ENCODE measurements at places on chromosomes 7 and 10.

DNA sequence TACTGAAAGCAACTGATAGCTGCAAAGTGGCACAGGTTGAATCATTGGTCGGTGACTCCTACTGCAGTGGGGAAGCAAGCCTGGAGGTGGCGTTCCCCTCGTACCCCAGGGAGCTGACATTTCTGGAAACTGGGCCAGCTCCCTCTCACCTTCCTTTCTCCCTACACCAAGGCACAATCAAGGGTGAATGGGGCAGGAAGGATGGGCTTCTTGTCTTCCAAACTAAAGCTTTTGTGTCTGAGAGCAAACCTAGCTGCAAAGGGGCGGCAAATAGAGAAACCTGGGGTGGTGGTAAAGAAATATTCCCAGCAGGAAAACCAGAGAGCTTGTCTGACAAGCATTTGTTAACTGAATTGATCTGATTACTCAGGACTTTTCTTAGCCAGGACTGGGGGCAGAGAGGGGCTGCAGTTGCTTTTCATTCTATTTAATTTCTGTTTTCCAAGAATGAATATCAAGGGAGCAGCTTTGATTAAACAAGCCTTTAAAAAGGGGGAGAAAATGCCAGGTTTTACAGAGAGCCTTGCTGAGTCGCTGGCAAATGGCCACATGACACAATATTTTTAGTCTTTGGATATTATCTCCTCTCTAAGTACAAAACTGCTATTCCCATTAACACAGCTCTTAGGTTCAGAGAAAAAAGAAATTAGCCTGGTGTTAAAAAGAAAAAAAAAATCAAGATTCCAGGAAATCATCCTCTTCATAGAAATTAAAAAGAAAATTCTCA lies 27.8 kb downstream of the CDHR3 start:
- DNase-seq, result no peak

DNA sequence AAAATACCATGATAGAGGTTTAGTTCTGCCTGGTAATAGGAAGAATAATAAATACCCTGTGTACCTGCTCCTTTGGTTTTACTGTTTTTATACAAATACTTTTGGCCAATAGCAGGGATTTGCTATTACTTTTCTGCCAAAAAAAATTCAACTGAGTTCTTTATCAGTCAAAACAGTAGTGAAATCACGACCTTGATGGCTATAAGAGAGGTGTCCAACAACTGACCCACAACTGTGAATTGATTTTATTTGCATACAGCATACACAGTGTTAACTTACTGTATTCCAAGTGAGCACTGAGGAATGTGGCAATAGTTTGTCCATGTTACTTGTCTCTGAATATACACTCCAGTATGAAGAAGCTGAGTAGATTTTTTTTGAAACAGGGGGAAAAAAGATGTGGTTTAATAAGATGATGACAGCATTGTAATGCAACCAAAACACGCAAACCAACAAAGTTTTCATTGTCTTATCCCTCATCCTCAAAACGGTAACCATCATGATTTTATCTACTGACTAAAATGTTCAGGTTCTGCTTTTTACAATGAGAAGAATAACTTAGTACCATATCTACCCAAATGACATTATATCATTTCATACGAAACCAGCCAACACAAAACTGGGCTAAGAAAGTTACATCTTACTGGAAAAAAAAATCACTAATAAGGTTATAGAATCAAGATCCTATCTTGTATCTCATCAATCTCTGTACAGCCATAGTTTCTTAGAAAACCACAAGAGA lies 63.3 kb downstream of the GSAP start:
- no peak for DNase-seq

- no peak for DNase-seq
Measured at GRCh38 chr10:92662848-92663247, 26.9 kb upstream of the HHEX start.

- no peak for DNase-seq
Measured at GRCh38 chr7:128172151-128172550, 68.9 kb upstream of the LEP start.

GRCh38 chr7:65449505-65449852 lies 75.8 kb downstream of the ZNF92 start:
- no peak for DNase-seq

- no peak for DNase-seq
Measured at GRCh38 chr7:121603886-121604285, 207.8 kb upstream of the FAM3C start.

- DNase-seq, result no peak
Measured at GRCh38 chr10:88883448-88883809, 3.4 kb downstream of the STAMBPL1 start.

DNA sequence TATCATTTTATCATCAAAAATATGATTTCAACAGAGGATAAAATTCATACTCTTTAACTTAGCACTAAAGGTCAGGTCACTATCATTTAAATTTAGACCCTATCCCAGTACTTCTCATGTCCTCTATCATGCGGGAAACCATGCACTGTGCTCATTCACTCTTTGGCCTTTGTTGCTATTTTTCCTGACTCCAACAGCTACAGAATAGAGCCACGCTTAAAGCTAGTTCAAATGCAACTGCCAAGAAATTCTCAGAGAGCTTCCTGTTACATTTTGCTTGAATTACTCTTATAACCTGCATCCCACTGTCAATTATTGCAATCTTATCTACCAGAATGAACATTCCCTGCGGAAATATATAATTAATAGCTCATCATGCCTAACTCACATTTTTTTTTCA lies 58.3 kb downstream of the SEMA3A start:
- no peak for DNase-seq

DNA sequence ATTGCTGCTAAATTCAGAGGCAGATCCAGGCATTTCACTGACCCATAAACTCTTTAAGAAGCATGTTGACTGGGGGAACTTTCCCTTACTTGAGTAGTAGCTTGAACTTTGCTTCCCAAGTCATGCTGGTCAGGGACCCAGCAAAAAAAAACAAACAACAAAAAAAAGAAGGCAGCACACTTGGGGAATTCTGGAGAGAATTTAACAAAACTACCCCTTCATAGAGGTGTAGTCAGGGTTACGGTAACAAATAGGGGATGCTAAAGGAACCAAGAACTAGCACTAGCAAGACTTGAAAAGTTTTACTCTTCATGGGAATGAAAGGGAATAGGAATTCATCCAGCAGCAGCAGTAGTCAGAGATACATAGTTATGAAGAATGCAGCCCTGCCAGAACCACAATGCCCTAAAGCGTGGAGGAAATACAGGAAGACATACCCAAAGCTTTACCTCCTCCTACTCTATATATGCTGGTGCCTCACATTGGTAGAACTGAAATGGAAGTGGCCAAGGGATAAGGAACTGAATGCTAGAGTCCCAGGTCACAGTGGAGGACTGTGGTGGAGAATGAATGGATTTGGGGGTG lies 67.3 kb downstream of the PHYHIPL start:
- no peak for DNase-seq

- no peak for DNase-seq
Measured at GRCh38 chr10:81136261-81136660, 598.6 kb downstream of the SH2D4B start.

DNA sequence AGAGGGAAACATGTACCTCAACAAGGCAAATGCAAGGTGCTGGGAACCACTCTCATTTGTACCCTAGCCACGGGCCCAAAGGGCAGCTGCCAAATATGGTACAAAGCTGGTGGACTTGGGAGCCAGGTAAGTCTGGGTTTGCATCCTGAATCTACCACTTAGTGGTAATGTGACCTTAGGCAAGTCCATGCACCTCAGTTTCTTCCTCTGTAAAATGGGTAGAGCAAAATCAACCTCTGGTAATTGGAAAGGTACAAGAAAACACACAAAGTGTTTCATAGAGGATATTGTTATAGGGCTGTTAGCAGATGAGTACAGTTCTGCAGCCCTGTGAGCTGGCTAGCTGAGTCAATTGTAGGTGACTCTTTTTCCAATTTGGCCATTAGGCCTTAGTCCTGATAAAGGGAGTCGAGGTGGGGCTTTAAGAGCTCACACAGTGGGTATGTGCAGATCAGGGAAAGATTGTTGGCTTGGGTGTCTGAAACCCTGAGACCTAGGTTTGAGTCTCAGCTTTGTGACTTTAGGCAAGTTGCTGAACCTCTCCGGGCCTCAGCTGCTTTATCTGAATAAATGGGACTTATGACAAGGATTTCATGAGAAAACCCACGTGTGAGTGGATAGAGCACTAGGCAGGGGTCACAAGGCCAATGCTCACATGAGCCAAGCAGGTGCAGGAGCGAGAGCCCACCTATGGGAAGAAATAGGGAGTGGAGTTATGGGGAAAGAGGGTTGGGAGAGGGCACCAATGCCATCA lies 121.3 kb upstream of the GDF10 start:
- no peak for DNase-seq

- DNase-seq, result no peak
Measured at GRCh38 chr10:97882142-97883091, 32.8 kb downstream of the GOLGA7B start.

GRCh38 chr7:90728568-90728967 lies 132.4 kb downstream of the CDK14 start:
- DNase-seq, result no peak

DNA sequence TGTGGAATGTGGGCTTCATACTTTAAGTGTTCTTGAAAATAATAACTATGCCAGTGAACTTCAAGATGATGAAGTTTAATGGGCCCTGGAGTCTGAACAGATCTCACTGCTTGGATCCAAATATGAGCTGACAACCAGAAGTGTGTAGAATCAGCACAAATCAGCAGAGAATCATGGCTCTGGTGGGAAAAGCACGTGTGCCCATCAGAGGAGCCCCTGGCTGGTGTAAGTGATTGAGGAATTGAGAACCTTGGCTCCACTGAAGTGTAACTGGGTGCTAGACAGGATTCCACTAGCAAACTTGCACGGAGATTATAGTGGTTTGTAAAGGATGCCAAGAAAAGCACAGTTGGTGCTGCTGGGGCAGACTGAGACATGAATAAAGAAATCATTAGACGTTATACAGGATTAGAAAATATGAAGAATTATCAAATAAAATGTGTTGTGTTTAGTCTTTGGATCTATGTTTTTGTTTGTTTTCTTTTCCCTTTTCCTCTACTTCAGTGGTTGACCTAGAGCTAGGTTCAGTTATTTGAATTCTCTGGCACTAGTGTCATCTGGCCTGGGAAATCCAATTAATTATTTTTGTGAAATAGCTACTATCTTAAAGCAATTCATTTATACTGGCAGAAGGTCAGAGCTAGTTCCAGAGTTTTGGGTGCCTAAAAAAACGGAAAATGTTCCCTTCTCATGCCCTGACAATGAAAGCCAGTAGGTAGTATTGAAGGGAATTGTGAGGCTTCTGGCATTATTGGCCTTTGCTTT lies 175.7 kb upstream of the MEOX2 start:
- DNase-seq, result no peak

DNA sequence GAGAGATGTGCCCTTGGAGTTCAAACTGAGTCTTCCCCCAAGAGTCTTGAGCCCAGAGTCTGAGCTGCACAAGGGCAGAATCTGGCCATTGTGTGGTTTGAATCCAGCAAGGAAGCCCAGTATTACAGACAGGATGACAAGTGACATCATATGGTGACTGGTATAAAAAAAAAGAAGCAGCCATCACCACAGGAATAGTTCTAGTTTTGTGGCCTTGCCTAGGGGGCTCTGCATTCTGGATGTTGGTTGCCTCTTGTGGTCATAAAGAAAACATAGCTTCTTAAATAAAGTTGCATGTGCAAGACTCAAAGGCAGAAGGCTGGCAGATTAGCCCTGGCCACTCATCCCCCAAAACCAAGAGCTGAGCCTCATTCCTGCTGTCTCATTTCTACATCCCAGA lies 16.8 kb upstream of the LRRC72 start:
- no peak for DNase-seq

DNA sequence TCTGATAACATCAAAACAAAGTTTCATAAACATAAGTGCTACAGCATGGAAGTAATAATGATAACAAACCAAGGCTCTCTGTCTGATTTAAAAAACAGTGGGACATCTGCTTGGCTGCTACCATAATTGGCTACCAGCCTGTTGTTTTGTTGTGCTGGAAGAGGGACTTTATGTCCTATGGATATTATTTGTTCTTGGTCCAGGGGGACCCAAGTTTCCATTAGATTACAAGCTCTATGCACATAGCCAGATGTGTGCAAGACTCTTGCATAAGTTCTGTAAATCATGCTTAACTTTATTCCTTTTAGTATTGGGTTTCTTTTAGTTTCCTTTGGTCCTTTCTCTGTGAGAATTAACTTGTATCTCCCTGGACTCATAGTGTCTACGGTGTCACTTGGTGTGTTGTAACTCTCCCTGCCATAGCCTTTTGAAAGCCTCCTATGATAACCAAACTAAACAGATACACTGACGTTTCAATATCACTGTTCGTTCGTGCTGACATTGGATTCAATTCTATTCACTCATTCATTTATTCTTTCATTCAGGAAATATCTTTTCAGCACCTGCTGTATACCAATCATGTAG lies 41.4 kb upstream of the CD36 start:
- no peak for DNase-seq

- no peak for DNase-seq
Measured at GRCh38 chr10:124605001-124605370, 139.2 kb downstream of the FAM53B start.

GRCh38 chr7:137572056-137572784 lies 228.7 kb upstream of the PTN start:
- DNase-seq, result no peak

DNA sequence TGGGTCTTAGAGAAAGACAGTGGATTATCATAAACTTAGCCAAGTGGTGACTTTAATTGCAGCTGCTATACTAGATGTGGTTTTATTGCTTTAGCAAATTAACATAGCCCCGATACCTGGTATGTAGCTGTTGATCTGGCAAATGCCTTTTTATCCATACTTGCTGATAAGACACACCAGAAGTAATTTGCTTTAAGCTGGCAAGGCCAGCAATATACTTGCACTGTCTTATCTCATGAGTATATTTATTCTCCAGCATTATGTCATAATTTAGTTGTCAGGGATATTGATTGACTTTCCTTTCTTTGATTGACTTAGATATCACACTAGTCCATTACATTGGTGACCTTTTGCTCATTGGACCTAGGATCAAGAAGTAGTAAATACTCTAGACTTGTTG lies 12.8 kb downstream of the TMEM229A start:
- DNase-seq, result no peak

DNA sequence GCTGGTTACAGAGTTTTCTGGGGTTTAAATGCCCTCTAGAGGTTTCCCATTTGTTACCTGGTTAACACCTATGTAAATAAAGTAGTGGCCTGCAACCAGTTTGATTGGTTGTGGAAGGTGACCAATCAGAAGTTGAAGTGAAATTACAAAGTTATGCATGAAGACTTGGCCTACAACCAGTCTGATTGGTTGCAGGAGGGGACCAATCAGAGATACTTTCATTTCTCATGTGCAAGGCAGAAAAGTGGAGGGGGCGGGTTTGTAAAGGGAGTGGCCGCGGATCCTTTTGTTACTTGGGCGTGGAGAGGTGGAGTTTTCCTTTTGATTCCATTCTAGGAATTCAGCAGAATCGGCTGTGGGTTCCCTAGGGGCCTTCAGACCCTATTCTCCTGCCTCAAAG lies 80.8 kb downstream of the SEC23IP start:
- DNase-seq, result no peak

GRCh38 chr10:95308389-95309302 lies 17.8 kb upstream of the PDLIM1 start:
- DNase-seq, result no peak

DNA sequence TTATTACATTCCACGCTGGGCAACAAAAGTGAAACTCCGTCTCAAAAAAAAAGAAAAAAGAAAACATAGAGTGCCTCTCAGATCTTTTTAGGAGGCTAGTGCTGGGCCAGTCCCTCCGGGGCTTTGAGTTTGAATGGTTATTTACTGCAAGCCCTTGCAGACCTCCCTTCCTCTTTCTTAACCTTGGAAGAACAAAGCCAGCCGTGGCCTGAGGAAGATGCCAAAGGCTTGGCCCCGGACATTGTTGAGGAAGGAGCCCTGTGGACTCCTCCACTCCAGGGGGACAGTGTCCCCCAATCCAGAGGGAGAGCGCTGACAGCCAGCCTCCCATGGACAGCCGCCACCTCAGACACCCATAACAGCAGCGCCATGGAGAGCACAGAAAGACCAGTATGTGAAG lies 5.0 kb downstream of the TSPAN33 start:
- DNase-seq, result no peak
